ENCODE measurements at places on chromosomes 3 and 15. TPM values are rescaled to one million over a fixed set of nuclear protein-coding genes. Genes with fewer than 3 reads are reported as not detected.

The STAC gene
- 16.0 TPM for total RNA-seq

The RARB gene
- total RNA-seq: 52.7 TPM

The WDR76 gene
- 5.2 TPM for total RNA-seq

The LRTM1 gene
- total RNA-seq: not detected

The GRAMD1C gene
- 0.21 TPM for total RNA-seq

The NUP210 gene
- total RNA-seq: 11.0 TPM

The KNSTRN gene
- 5.1 TPM for total RNA-seq

The C3orf22 gene
- total RNA-seq: not detected
